ENCODE measurements at places on chromosomes 12 and 14.
A peak's percentile ranks its signal among the peaks of the same experiment; 100 is the strongest.

- DNase-seq: peak; percentile 68
Observed at GRCh38 chr12:4154672-4155225, 118.8 kb upstream of the CCND2 start.

GRCh38 chr12:25249931-25250738 lies 594 bp downstream of the KRAS start:
- DNase-seq: peak; percentile 55

DNA sequence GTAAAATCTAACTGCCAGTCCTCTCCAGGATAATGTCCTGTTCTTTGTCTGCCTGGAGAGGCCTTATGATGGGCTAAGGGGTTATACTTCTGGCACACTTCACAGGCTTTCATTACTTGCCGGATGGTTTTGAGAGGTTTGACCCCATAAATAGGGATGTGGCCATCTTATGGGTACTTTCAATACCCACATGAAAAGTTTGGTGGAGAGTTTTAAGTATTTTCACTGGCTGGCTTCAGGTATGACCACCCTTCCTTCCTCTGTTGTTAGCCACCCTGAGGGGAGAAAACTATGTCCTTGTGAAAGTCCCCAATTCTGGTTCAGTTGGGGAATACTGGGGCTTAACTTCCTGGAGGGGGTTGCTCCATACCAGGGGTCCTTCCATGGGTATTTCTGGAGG lies 54.8 kb downstream of the ASCL4 start:
- no peak for DNase-seq

- DNase-seq: peak; percentile 55
Observed at GRCh38 chr14:96038920-96039632, at the start of gene C14orf132. C14orf132 (plus strand) TSS chr14:96039362; CDS start chr14:96039501, 139 bp downstream.

DNA sequence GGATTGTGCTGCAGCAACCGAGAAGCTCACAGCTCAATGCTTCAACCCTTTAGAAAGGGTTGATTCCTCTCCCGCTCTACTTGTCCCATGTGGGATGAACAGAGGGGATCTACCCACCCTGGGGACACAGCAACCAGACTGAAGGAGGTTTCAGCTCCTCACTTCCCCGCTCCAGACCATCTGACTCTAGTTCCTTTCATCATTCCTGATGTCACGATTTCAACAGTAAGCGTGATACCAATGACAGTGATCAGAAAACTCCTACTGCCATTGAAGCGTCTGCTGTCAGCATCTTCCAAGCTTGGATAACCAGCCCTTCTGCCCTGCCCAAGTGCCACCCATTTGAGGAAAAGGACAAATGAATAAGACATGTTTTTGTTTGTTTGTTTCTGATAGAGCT lies 14.3 kb downstream of the SERPINA1 start:
- no peak for DNase-seq

- peak; percentile 34 for DNase-seq
Observed at GRCh38 chr14:33848706-33849454, 102.0 kb downstream of the EGLN3 start.

DNA sequence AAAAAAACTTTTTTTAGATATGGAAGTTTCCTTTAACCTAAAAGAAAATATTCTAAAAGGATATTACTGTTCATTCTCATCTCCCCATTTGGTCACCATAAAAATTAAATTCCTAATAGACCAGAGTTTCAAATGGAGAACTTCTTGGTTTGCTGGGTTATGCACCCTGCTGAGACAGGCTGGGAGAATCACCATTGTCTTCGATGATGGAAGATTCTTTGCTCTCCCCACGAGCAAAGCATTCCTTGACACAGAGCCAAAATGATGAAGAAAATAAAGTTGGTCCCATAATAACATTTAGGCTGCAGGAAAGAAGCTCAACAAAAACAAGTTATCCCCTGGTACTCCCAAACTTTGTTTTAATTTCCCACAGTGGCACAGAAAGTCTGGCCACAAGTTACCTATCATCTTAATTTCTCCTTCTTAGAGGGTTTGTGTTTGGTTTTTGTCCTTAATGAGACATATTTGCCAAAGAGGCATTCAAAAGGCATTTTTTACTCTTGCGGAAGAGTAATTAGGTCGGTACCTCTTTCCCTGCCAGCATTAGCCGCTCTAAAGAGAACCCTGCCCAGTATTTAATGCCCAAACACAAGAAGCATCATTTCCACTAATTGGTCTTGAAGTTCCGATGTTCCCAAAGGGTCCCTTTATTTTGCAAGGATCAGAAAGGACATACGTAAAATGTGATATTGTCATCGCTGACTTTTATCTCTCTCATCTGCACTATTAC lies 4.8 kb downstream of the DIO2 start:
- no peak for DNase-seq

Measured in activated CD4-positive, alpha-beta T cell treated with anti-CD3 and anti-CD28 coated beads, Interleukin-2, Interleukin-6, amounts not matched to agents 100 ng/mL and 50 ng/mL, durations not matched to agents 16 hours and 8 hours (primary cell).